T follicular helper cell (primary cell): ENCODE measurements at places on chromosomes 3 and 15.
A peak's percentile ranks its signal among the peaks of the same experiment; 100 is the strongest.

GRCh38 chr3:175484666-175485065 lies 625.5 kb downstream of the NAALADL2 start:
- no peak for DNase-seq

DNA sequence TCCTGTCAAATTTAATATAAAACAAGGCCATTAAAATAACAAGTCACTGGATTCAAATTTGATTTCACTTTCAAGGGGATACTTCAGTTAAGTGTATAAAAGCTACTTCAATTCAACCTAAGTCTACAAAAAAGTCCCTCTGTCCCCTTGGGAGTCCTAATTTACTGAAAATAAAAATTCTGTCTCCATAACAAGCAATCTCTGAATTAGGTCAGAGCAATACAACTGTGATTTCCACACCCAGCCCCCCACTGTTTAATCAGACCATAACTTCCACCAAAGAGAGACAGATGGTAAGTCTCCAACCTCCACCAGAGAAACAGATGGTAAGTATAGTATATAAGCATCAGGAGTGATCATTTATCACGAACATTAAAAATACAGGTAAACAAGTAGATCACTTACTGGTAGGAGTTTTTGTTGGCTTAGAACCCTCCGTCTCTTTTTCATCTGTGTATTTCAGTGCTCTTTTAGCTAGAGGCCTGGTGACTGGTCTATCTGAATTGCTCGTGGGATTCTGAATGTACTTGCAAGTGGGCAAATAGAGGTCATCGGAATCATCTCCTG lies 12.1 kb downstream of the SGO1 start:
- DNase-seq: no peak

GRCh38 chr3:6771171-6771570 lies 89.7 kb upstream of the GRM7 start:
- DNase-seq: no peak

DNA sequence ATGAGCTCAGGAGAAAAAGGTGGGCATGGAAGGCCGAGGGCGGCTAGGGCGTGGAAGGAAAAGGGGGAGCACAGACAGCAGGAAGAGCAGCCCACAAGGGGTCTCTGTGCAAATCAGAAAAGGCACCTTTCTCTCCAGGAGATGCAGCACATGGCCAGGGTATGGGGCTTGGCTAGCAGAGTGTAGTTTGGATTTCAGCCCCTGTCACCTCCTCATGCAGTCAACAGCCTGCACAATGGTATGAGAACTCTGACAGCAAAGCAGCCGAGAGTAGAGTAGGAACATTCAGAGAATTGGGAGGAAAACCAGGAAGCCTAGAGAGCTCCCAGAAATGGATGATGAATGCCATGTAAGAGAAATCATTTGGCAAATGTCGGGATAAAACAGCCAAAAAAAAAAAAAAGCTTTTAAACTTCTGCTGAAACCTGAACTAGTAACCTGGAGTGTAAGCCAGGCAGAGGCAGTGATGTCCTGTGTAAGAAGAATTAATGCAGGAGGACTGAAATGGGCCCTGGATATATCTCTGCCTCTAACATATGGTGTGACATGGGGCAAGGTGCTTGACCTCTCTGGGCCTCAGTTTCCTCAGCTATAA lies 25.7 kb downstream of the FSTL1 start:
- no peak for DNase-seq

DNA sequence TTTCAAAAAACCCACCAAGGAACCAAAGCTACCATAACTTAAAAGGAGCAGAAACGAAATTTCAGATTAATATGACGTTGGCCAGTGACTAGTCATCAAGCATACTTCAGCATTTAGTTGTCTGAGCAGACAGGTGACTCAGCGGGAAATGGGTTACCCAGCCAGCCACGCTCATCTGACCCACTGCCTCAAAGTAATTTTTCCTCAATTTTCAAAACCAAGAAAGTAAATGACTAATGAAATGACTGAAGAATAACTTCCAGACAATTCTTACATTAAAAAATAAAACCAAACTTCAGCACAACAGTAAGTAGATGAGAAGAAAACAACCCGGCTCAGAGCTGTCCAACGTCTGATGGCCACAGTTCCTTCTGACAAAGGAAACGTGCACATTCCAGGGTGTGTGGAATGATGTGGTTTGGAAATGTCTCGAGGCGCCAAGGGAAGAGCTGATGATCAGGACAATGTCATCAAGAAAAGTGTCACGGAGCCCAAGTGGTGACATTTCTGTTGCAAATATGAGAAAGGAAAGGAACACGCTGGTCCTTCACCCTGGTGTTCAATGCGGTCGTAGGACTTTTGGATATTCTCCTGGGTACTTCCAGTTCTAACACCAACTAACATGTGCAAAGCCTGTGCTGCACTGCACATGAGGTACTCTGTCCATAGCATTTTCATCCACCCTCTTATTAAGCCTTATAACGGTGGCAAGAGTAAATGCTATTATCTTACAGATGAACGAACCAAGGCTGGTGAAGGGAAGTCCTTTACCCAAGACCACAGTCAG lies 79.1 kb downstream of the FOXP1 start:
- no peak for DNase-seq

GRCh38 chr3:185943760-185944106 lies 5.9 kb upstream of the TRA2B start:
- DNase-seq: no peak

DNA sequence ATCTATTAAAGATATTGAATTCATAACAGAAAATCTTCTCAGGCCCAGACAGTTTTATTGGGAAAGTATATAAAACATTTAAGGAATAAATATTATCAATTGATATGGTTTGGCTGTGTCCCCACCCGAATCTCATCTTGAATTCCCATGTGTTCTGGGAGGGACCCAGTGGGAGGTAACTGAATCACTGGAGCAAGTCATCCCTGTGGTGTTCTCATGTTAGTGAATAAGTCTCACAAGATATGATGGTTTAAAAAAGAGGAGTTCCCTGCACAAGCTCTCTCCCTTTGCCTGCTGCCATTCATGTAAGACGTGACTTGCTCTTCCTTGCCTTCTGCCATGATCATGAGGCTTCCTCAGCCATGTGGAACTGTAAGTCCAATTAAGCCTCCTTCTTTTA lies 160.5 kb downstream of the ANO10 start:
- DNase-seq: no peak

GRCh38 chr15:101017093-101017754 lies 98.1 kb downstream of the LRRK1 start:
- DNase-seq: no peak

- DNase-seq: no peak
Observed at GRCh38 chr3:186210852-186211500, 102.1 kb upstream of the ETV5 start.

DNA sequence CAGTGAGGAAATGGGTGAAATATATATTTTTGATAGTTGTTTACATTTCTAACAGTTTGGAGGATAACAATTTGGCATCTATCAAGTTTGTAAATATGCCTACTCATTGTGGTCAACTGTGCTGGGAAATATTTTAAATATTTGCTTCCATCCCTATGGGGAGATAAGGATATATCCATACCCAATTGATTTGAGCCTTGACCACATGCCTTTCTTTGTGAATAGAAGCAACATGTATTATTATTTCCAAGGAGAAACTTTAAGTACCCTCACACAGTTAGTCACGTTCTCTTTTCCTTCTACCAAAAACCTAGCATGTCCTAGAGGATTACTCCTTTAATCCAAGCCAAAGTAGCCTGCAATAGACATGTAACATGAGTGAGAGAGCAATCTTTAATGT lies 245.4 kb upstream of the CBLB start:
- DNase-seq: no peak

DNA sequence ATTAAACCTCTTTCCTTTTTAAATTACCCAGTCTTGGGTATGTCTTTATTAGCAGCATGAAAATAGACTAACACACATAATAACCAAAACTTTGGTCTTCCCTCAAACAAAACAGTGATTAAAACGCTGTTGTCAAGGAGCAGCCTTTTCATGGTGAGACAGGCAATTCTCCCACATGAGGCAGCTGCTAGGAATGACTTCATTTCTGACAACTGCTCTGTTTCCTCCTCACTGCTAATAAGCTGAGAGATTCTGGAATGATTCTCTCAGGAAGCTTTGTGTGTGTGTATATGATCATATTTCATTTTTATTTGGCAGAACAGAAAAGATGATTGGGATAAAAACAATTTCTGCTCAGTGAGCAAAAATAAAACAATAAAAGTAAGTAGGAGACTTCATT lies 580.6 kb upstream of the ADAMTS9 start:
- DNase-seq: no peak

- DNase-seq: no peak
Observed at GRCh38 chr15:31344823-31345605, 18.4 kb downstream of the KLF13 start.

- no peak for DNase-seq
Observed at GRCh38 chr3:179449636-179450035, 1.6 kb downstream of the GNB4 start.

GRCh38 chr3:12719541-12719940 lies 39.5 kb downstream of the TMEM40 start:
- DNase-seq: no peak

DNA sequence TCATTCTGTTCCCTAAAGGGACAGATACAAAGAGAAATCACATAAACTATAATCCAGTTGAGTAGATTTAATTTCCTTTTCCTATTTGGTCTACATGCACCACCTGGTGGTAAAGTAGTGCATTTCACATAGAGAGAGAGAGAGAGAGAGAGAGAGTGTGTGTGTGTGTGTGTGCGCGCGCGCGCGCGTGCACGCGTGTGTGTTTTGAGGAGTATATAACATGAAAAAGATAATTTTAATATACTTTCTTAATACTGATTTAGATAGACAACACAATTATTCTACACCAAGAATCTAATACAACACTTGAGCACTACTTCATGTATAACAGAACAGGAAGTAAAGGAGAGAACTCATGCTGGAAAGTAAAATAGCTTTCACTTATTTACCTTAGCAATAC lies 1.1 kb upstream of the FGF7 start:
- DNase-seq: peak; percentile 5

- no peak for DNase-seq
Observed at GRCh38 chr15:57195326-57195725, 181.0 kb upstream of the CGNL1 start.

GRCh38 chr3:30520699-30521098 lies 85.7 kb upstream of the TGFBR2 start:
- DNase-seq: no peak

DNA sequence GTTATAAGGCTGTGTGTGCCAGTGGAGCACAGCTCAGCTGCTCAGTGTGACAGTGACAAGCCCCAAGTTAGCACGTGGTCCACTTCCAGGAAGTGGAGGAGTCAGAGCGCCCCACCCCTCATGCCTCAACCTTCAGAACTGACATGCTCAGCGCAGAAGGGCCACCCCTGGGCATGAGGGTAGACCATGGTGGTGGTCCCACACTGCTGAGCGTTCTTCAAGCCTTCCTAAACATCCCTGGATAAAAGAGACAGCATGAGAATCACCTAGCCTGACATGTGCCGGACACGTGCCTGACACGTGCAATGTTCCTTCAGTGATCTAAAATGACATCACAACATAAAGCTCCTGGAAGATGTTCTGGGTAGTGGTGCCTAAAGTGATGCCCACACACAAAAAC lies 16.8 kb downstream of the ATP10A start:
- peak; percentile 38 for DNase-seq

GRCh38 chr3:40766396-40766795 lies 241.6 kb downstream of the ZNF621 start:
- DNase-seq: no peak

DNA sequence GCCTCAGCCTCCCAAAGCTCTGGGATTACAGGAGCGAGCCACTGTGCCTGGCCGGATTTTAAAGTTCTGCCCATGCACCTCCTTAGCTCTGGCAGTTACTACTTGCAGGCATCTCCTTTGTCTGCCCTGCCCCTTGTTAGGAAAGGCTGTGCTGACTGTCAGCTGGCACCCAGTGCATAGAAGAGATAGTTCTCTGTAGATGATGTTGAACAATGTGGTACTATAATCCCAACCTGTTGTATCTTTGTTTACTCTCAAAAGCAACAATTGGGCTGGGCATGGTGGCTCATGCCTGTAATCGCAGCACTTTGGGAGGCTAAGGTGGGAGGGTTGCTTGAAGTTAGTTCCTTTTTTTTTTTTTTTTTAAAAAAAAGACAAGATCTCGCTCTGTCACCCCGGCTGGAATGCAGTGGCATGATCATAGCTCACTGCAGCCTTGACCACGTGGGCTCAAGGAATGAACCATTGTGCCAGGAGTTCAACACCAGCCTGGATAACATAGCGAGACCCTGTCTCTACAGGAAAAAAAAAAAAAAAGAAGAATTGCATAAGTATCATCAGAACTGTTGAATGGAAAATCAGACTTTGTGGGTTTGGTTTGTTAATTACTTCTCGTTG lies 30.6 kb downstream of the FLNB start:
- no peak for DNase-seq

DNA sequence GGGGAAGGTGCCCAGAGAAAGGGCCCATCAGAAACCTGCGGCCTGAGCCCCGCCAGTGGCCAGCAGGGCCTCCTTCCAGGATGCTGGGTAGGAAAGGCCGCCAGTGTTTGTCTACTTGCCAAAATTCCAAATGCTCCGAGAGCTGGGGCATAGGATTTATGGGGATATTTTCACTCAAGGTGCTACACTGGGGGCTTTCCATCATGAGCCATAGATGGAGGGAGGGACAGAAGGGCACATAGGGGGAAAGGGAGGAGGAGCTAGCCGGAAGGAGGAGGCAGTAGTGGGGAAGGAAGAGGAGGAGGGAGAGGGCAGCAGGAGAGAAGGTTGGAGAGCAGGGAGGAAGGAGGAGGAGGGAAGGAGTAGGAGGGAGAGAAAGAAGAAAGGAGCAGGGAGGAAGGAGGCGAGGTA lies 494.7 kb upstream of the PROK2 start:
- DNase-seq: no peak

GRCh38 chr3:107496855-107497254 lies 25.9 kb upstream of the BBX start:
- DNase-seq: no peak

DNA sequence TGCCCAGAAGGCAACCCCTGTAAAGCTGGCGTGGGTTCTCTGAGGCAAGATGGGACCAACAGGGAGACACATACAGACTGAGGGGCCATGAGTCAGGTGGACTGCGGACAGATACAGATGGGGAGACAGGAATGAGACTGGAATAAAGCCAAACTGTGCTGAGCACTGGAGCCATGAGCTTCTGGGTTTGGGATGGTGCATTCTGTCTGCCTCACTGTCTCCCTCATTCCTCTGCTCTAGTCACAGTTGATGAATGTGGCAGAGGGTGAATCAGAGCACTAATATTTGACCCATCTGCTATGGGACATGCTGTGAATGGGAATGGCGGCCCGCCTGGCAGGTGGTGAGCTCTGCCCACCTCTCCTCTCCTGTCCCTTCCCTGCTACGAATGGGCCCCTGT lies 262.9 kb downstream of the EPHB1 start:
- DNase-seq: no peak

GRCh38 chr3:184354121-184354728 lies 7.2 kb downstream of the CLCN2 start:
- peak; percentile 42 for DNase-seq

DNA sequence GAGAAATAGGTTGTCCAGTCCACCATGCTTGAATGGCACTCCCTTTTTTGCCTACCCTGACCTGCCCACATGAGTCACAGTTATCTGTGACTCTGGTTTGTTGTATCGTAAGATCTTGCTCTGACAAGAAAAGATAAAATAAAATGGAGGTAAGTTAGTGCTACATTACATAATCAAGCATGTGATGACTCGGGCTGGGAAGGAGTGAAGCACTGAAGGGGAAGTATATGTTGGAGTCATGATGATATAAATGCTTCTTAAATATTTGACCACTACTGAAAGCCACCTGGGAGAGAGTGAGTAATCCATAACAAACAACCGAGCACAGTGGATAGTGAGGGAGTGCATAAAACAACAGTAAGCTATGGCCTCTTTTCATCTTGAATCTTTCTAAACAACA lies 124.4 kb downstream of the SHOX2 start:
- DNase-seq: no peak
